ENCODE measurements at places on chromosomes 5 and 9. TPM values are rescaled to one million over a fixed set of nuclear protein-coding genes. Genes with fewer than 3 reads are reported as not detected.

Gene PHF24
- not detected for polyA plus RNA-seq

Gene ENC1
- 15.8 TPM for polyA plus RNA-seq

Gene HRH2
- polyA plus RNA-seq, result not detected

Gene NR5A1
- not detected for polyA plus RNA-seq

Gene RNF183
- polyA plus RNA-seq, result not detected

Gene ABCA1
- polyA plus RNA-seq, result 6.8 TPM

Gene FAM174A
- 26.1 TPM for polyA plus RNA-seq

- peak; percentile 70 for DNase-seq
Observed at GRCh38 chr5:16791036-16791705, 144.9 kb downstream of the MYO10 start.

- peak; percentile 24 for DNase-seq
Observed at GRCh38 chr5:56305001-56305950, 72.1 kb upstream of the ANKRD55 start.

DNA sequence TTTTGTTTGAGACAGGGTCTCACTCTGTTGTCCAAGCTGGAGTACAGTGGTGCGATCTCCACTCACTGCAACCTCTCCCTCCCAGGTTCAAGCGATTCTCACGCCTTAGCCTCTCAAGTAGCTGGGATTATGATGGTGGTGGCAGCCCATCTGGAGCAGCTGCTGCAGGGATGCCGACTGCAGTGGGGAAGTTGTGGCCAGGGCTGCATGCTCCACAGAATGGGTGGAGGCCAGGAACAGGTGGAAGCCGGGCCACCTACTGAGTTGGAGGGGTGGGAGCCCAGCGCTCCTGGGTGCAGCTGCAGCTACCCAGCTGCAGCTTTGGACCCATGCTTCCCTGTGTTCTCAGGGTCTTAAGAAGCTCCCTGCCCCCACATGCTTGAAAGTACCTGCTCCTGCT lies 99.7 kb downstream of the SCAI start:
- DNase-seq, result no peak

DNA sequence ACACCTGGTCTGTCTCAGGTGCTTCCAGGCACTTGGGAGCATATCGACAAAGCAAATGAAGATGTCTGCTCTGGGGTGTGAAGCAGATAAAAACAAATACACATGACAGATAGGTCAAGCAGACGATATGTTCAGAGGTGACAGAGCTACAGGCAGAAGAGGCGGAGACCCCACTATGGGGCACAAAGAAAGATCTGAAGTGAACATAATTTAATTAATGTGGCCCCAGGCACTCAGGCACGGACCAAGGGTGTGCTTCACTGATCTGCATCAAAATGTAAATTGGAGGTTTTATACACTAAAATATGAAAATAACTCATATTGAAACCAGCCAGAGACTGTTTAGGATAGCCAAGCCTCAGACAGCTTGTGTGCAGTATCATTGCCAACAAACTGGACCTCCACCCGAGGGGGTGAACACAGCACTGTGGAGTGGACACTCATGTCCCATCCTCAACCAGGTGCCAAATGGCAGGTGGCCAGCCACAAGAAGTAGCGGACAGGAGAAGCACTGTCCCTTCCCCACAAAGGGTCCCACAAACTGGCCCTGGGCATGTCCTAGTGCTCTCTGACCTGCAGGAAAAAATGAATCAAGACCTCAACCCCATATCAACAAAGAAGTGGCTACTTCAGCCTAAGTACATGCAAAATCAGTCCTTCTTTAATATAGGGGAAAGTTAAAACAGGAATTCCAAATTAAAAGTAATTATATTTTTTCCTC lies 29.2 kb downstream of the ROR2 start:
- no peak for DNase-seq

GRCh38 chr9:72649127-72649442 lies 127.7 kb downstream of the TMC1 start:
- no peak for DNase-seq

GRCh38 chr9:71279151-71279739 lies 157.8 kb upstream of the TRPM3 start:
- DNase-seq, result no peak

DNA sequence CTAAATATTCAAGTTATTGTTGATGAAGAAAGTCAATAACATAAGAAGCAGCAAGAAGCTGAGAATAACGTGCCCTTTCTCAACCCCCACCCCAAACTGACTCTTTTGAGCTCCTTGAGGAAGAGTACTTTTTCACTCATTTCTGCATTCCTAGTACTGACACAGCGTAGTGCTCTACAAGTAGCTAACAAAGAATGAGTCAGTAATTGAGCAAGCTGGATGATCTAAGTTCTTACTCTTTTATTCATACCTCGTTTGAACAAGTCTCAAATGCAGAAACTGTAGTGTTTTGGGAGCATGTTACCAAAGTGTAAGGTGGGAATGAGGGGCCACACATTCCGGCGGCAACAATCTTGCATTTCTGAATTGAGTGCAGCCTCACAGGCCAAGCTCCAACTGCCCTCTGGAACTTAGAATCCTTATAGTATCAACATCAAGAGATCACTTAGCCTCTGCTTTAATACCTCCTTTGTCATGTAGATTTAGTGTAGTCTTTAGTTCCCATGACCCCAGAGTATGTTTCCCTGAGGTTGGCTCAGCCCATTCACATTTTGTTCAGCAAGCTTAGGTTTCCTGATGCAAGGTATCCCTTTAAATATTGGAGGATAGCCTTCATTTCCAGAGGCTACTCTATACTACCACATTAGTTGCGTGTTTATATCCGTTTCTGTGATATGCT lies 152.0 kb downstream of the PRR16 start:
- peak; percentile 92 for DNase-seq

GRCh38 chr5:141753971-141754713 lies 72.1 kb upstream of the ARAP3 start:
- DNase-seq, result peak; percentile 53

DNA sequence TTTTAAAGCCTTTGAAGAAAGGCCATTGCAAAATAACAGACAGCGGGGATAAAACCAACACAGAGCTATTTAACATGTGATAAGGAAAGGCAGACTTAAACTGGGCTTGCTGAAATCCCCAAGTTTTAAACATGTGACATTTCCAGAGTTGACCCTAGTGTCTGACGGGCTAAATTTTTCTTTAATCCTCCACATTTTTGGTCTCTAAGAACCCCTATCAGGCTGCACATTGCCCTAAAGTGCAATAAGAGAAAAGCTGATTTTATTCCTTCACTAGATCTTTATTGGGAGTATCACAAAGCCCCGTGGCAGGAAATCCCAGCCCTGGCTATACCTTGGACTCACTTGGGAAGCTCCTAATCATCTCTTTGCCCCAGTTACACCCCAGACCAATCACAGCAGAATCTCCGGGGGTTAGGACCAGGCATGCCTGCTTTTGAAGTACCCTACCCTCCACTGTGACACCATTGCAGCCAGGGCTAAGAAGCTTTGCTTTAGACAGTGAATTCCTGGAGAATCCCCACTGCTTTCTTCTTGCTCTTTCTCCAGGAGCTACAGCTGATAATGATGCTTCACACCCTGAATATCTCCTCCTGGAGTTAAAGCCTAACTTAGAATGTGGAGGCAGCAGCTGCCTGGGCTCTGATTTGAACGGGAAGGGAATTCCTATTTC lies 20.1 kb upstream of the COL15A1 start:
- no peak for DNase-seq

- peak; percentile 7 for DNase-seq
Observed at GRCh38 chr5:160097991-160098390, 21.3 kb downstream of the PWWP2A start.

DNA sequence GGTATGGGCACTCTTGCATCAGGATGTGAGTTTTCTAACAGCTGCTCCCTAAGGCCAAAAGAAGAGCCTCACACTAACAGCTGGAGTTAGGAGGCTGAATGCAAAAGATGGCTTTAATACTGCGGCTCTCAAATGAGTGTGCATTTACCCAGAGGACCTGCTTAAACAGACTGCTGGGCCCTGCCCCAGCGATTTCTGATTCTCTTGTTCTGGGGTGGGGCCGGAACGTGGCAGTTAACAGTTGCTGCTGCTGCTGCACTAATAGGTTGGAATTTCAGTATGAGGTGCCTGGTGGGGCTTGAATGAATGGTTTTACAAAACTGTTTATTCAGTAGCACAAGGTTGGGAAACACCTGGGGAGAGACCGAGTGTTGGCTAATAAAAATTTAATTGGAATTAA lies 26.1 kb downstream of the HMGCR start:
- no peak for DNase-seq
